ENCODE measurements at places on chromosomes 3 and 15.

GRCh38 chr3:11236588-11237461 lies 35.4 kb upstream of the ATG7 start:
- DNase-seq = peak; percentile 73

GRCh38 chr3:95586754-95587153 lies 1227.6 kb upstream of the EPHA6 start:
- DNase-seq = no peak

DNA sequence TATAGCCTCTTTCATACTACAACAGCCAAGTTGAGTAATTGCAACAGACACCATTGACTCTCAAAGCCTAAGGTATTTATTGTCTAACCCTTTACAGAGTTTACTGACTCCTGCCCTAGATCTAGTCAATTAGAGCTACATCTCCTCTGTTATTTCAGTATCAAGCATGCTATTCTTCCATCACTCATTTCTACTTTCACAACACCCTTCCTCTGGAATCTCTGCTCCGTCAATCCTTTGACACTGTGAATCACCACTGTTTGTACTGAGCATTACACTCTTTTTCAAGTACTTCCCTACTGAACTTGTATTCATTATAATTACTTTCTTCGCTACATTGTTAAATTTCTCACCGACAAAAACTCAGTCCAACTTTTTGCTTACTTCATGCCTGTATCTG lies 121.8 kb downstream of the ZNF609 start:
- DNase-seq = no peak

DNA sequence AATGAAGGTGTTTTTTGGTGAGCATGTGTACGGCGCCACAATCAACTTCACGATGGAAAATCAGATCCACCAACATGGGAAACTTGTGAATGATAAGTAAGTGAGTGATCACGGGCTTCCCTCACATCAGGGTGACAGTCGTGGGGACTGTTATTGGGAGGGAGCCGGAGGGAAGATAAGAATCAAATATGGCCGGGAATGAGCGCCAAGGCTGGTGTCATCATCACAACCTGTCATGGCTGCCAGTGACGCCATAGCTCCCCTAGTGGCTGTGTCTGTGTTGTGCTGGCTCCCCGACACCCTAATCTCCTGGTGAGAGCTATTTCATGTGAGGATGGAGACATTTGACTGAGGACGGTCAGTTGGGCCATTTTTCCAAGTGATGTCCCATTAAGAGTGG lies 168.5 kb downstream of the SV2B start:
- DNase-seq = no peak

DNA sequence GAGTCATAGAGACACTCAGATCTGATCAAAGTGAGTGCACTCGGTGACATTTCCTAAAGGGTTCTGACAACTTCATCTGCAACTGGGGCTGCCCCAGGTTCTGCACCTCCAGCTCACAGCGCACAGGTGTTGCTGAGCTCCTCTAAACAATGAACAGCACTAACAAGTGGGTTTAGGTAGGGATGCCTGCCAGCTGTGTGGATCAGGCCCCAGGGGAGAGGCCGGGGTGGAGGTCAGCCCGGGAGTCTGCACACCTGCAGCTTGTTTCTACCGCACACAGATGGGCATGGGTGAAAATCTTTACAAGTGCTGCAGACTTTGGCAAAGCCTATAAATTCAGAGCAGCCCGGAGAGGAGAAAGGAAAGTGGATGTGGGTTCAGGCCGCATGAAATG lies 355 bp downstream of the FBXW12 start:
- DNase-seq = no peak

DNA sequence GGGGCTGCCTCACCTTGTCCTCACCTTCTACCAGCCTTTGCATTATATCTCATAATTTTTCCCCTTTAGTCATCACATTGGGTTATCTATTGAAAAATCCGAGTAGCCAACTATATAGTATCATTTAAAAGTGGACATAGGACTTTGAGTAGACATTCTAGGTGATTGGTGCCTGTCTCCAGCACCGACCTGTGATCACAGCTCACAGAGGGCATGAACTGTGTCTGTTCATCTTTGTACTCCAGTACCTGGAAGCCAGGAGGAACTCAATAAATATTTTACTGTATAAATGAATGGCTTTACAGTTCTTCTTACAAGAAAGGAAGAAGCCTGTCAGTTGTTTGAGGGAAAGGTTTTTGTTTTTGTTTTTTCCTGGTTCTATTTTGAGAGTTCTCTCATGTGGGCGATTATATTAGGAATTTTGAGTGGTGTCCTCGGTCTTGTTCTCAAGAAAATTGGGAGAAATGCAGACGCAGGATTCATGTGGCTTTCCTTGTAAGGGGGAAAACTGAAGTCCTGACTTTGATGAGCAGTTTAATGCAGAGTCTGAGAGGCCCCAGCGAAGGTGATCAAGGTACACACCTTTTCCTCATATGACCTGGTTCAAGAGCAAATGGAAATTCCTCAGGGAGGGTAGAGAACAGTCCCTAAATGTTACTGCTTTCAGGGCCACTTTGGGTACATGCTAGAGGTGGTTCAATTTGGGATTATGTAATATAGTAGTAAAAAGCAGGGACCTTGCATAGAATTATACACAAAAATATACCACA lies 46.1 kb downstream of the CMTM8 start:
- no peak for DNase-seq

DNA sequence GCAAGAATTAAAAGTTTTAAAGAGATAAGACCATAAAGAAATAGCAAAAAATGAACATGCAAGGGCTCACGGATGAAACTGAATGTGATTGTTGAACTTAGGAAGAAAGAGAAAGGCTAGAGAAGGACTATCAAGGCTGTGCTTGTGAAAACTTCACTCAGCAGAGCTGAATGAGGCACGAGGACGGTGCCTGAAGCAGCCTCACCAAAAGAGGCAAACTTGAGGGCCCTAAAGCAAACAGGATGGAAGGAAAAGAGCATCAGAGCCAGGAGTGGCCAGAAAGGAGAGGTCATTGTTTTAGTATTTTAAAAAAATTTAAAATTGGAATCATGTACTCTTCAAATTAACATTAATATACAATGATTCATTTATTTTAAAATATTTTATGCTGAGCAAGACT lies 191.2 kb upstream of the SOX14 start:
- DNase-seq = no peak

- DNase-seq = no peak
Observed at GRCh38 chr3:7270731-7271130, 409.8 kb downstream of the GRM7 start.

DNA sequence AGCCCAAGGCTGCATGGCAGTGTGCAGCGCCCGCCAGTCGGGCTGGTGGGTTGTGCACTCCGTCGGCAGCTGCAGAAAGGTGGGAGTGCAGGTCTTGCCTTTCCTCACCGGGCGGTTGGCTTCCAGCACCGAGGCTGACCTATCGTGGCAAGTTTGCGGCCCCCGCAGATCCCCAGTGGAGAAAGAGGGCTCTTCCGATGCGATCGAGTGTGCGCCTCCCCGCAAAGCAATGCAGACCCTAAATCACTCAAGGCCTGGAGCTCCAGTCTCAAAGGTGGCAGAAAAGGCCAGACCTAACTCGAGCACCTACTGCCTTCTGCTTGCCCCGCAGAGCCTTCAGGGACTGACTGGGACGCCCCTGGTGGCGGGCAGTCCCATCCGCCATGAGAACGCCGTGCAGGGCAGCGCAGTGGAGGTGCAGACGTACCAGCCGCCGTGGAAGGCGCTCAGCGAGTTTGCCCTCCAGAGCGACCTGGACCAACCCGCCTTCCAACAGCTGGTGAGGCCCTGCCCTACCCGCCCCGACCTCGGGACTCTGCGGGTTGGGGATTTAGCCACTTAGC lies 4.3 kb downstream of the ISL2 start:
- peak; percentile 58 for DNase-seq
